Muscle of leg (tissue), 16 donors: ENCODE measurements at places on chromosomes 11 and 22. TPM values are rescaled to one million over a fixed set of nuclear protein-coding genes. Genes with fewer than 3 reads are reported as not detected.

RIMBP3C gene
- polyA plus RNA-seq, result 0.72 TPM

PRRG4 gene
- 0.30 TPM for polyA plus RNA-seq

SCGB1D2 gene
- polyA plus RNA-seq, result not detected

OR10D3 gene
- not detected for polyA plus RNA-seq

MICAL3 gene
- 34.9 TPM for polyA plus RNA-seq

OLFML1 gene
- 38.8 TPM for polyA plus RNA-seq

SORL1 gene
- 1.1 TPM for polyA plus RNA-seq

DNA sequence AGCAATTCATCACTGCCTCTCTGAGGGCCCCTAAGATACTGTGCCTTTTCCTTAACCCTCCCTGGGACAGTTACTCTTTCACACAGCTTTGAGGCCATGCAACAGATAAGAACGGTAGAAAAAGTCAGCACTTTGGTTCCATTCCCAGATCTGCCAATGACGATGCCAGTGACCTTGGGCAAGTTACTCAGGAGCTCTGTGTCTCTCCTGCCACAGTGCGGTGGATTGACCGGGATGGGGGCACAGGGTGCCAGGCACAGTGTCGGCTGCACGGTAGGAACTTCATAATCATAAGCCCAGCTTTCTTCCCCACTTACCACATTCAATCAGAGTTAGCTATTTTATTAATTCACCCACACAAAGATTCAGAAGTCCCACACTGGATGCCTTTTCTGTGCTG lies 1041.8 kb downstream of the TBC1D22A start:
- H3K4me3 ChIP-seq, result no peak overlapping the region
- no peaks in the 10 kb centered on the region for H3K4me1 ChIP-seq
- no peak overlapping the region for H3K27ac ChIP-seq
- DNase-seq, result no peak
- peaks cover 5% of the 10 kb centered on the region for H3K27me3 ChIP-seq
- H3K36me3 ChIP-seq, result no peaks in the 10 kb centered on the region

DNA sequence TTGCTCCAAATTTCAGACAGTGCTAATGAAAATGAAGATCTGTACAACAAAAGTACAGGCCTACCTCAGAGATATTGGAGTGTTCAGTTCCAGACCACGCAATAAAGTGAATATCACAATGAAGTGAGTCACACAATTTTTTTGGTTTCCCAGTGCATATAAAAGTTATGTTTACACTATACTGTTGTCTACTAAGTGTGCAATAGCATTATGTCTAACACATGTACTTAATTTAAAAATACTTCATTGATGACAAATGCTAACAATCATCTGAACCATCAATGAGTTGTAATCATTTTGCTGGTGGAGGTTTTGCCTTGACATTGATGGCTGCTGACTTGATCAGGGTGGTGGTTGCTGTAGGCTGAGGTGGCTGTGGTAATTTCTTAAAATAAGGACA lies 60.6 kb upstream of the E2F8 start:
- no peaks in the 10 kb centered on the region for H3K36me3 ChIP-seq
- no peak overlapping the region for H3K4me3 ChIP-seq
- H3K27ac ChIP-seq, result no peak overlapping the region
- H3K27me3 ChIP-seq, result peaks cover 2% of the 10 kb centered on the region

- peaks cover 29% of the 10 kb centered on the region for H3K27me3 ChIP-seq
- H3K4me3 ChIP-seq, result no peak overlapping the region
- peak; percentile 40 for DNase-seq
- H3K4me1 ChIP-seq, result peaks cover 20% of the 10 kb centered on the region
- H3K27ac ChIP-seq, result no peak overlapping the region
Observed at GRCh38 chr22:48581205-48581766, 1246.4 kb downstream of the BRD1 start.

- H3K4me1 ChIP-seq, result peaks cover 5% of the 10 kb centered on the region
- no peaks in the 10 kb centered on the region for H3K36me3 ChIP-seq
- H3K27ac ChIP-seq, result no peak overlapping the region
- DNase-seq, result no peak
- H3K27me3 ChIP-seq, result no peaks in the 10 kb centered on the region
Observed at GRCh38 chr11:47351156-47352126, 1.1 kb downstream of the MYBPC3 start.

GRCh38 chr11:128724891-128725611 lies 31.2 kb downstream of the FLI1 start:
- no peaks in the 10 kb centered on the region for H3K36me3 ChIP-seq
- H3K27me3 ChIP-seq, result peaks cover 5% of the 10 kb centered on the region
- H3K27ac ChIP-seq, result peak overlapping the region; percentile 6
- peaks cover 38% of the 10 kb centered on the region for H3K4me1 ChIP-seq
- H3K4me3 ChIP-seq, result no peak overlapping the region
- no peak for DNase-seq

GRCh38 chr11:131240421-131240820 lies 130.0 kb upstream of the NTM start:
- H3K36me3 ChIP-seq, result no peaks in the 10 kb centered on the region
- H3K4me3 ChIP-seq, result no peak overlapping the region
- H3K27ac ChIP-seq, result no peak overlapping the region
- peaks cover 12% of the 10 kb centered on the region for H3K27me3 ChIP-seq
